Foreskin fibroblast (primary cell): ENCODE measurements at places on chromosomes 1 and 21.

DNA sequence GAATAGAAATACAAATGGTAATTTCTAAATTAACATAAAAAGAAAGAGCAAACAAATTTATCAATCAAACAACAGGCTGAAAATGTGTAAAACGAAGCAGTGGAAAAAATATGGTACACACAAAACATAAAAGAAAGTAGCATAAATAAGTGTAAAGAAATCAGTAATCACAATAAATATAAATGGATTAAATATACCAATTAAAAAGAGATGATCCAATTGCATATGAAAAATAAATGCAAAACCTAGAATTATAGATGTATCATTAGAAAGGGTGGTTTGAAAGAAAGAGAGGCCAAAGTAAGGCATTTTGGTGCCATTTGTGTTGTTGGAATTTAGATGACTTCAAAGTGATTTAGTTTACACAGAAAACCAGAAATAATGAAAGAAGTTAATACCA is 202.2 kb downstream of the PTBP2 start:
- no peak for DNase-seq

- no peak for DNase-seq
Measured at GRCh38 chr1:58895082-58895481, 111.2 kb upstream of the JUN start.

DNA sequence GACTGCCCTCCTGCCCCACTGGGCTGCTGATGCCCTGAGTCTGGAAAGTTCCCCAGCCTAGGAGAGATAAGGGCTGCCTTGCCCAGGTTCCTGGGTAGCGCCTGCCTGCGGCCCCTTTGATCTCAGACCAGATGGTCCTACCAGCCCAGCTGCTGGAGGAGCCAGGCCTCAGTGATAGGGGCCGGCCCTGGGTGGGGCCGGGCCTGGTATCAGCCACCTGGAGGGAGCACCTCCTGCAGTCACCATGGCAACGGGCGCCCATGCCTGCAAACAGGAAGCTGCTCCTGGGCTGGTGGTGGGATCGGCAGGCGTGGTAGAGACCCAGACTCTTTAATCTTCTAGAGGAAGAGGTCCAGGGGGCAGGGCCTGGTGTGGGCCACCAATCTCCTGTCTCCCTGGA is 119.7 kb upstream of the WNT4 start:
- no peak for DNase-seq

- DNase-seq, result peak; percentile 41
Measured at GRCh38 chr1:109876617-109877316, 33.9 kb upstream of the CSF1 start.

- DNase-seq, result no peak
Measured at GRCh38 chr1:174964972-174965361, 34.8 kb upstream of the CACYBP start.

DNA sequence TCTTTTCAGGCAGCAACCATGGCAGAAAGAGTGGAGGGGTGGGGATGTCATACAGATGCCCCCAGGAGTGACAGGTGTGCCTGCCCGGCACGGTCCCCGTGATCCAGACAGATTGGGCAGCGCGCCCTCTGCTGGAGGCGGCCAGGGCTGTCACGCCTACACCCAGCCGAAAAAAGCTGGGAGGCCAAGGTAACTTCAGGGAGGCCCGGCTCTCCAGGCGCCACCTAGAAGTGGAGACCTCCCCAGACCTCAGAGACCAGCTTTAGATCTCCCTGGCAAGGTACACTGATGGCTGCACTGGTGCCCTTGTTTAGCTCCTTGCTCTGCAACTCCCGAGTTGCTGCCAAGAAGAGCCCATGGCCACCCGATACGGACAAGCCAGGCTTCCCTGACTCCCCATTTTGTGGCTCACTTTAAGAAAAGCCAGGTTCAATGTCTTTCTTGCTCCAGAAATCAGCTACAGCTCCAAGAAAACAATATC is 6.6 kb downstream of the GOLT1A start:
- no peak for DNase-seq

DNA sequence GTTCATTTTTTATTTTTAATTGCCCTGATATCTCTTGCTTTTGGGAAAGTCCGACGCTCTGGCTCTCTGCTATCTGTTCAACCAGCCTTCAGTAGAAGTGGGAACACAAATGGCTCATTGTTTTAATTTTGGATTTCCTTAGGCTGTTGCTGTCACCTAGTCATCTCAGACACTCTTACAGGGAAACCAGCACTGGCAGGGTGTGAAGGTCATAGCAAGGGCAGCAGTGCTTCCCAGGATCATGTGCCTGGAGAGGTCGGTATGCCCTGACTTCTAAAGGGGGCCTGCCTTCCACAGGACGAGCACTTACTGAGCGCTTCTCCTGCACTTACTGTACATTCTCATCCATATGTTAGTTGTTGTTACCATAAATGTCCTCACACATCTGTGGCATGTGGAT is 224.2 kb downstream of the DISC1 start:
- DNase-seq, result peak; percentile 33

GRCh38 chr1:92944901-92945747 is 16.1 kb downstream of the DIPK1A start:
- DNase-seq, result no peak

GRCh38 chr1:54331091-54331772 is 75.0 kb downstream of the SSBP3 start:
- DNase-seq, result peak; percentile 88

GRCh38 chr1:46583494-46583893 is 20.6 kb downstream of the MKNK1 start:
- no peak for DNase-seq

GRCh38 chr1:109299558-109300343 is 7.1 kb downstream of the MYBPHL start:
- no peak for DNase-seq

DNA sequence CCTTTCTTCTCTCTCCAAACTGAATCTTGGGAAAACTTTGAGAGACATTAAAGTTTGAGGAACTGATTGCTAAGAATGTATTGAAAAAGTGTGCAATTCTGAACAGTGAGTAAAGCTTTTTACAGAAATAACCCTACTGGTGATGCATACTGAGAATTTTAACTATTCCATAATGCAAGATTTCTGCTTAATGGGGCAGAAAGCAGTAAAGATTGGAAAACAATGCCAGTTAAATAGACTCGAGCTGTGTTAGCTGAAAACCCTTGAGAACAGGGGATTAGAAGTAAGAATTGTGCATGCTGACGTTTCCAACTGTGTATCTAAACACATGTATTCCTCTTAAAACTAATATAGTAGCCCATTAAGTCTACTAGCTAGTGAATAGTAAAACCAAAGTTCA is 1500.2 kb upstream of the PRMT6 start:
- no peak for DNase-seq

- no peak for DNase-seq
Measured at GRCh38 chr1:24732186-24732885, 12.9 kb upstream of the CLIC4 start.

GRCh38 chr1:20411196-20411980 is 74.6 kb downstream of the CAMK2N1 start:
- DNase-seq, result peak; percentile 98

- peak; percentile 17 for DNase-seq
Measured at GRCh38 chr1:184567637-184568036, 180.8 kb downstream of the C1orf21 start.
